ENCODE measurements at places on chromosomes 5 and 9.

DNA sequence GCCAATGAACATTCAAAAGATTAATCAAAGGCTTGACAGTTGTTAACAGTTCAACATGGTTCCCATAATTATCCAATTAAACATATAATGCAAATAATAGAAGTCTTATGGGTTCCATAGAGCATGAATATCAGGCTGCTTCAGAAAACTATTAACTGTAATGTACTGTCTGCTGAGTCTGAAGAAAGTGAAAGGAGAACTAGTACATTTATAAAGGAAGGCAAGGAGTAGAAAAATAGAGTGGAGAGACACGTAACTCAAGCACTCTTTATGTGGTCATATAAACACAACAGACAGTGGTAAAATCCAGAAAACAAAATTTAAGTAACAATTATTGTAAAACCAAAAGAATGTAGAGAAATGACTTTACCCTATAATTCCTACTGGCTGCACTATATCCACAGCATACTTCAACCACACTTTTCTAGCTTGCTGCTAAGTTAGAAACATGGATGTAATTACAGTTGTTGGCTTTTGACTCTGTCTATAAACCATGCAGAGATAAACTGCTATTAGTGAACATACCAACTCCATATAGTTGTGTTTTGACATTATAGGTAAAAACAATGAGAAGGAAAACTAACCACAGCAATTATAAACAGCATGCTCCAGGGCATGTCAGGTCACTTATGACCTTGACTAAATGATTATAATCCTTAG is 32.7 kb downstream of the NFIB start:
- DNase-seq, result no peak

DNA sequence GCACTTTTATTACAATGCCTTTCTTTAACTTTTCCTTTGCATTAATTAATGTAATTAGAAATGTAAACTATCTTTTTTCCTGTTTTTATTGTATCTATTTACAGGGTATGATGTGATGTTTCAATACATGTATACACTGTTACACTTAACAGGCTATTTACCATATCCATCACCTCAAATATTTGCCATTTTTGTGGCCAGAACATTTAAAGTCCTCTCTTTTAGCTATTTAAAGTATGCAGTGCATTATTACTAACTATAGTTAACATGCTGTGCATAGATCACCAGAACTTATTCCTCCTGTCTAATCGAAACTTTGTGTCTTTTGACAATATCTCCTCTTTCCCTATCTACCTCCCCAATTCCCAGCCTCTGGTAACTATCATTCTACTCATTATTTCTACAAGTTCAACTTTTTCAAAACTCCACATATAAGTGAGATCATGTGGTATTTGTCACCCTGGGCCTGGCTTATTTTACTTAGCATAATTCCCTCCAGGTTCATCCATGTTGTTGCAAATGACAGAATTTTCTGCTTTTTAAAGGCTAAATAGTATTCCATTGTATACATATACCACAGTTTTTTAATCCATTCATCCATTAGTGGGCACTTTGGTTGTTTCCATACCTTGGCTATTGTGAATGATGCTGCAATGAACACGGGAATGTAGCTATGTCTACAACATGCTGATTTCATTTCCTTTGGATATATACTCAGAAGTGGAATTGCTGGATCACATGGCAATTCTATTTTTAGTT is 32.8 kb downstream of the OR2K2 start:
- no peak for DNase-seq

- DNase-seq, result no peak
These were observed 11.2 kb downstream of the SLC22A4 start for GRCh38 chr5:132305420-132305819.

DNA sequence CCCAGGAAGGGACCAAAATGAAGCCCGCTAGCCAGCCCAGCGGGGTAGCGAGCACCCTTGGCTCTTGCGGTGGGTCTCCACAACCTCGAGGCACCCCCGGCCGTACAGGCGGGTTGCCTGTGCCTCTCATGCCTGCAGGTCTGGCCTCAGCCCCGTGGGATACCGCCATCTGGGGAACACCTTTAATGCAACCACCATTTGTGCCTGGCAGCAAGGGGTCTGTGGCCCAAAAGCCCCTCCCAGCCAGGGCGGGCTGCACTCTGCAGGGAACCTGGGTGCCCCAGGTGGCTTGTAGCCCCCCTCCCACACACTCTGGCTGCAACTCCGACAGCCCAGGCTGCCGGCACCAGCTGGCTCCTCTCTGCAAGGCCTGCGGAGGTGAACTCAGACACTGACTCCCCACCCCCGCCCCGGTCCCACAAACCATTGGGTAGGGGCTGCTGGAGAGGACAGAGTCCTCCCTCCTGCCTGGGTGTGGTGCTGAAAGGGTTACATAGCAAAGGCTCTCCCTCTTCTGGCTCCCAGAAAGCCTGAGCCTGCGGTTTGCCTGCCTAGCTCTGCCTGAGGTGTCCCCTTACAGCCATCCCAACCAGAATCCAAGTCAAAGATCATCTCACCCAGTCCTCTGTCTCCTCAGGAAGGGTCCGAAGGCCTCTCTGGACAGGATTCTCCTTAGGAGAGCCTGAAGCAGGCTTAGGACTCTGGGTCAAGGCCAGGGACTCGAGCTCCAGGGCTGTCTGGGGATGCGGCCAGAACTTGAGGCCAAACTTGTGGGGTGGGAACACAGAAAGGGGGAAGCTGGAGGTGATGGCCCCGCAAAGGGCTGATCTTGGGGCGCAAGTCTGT is 109.4 kb downstream of the PSD2 start:
- DNase-seq, result no peak

DNA sequence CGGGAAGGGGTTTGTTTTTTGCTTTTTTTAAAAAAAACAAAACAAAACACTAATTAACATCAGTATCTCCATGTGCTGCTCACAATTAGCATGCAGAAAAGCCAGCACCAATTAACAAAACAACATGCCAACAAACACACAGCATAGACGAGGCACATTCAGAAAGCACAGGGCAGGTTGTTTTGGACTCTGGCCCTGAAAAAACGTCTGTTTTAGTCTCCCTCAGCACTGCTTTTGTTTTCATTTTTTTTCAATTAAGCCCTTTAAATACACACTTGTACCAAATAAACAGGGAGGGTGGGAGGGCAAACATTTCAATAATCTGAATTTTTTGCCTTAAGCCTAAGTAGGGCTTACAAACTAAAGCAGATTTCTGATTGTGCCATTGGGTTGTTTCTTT is 309.6 kb downstream of the DTWD2 start:
- DNase-seq, result no peak

DNA sequence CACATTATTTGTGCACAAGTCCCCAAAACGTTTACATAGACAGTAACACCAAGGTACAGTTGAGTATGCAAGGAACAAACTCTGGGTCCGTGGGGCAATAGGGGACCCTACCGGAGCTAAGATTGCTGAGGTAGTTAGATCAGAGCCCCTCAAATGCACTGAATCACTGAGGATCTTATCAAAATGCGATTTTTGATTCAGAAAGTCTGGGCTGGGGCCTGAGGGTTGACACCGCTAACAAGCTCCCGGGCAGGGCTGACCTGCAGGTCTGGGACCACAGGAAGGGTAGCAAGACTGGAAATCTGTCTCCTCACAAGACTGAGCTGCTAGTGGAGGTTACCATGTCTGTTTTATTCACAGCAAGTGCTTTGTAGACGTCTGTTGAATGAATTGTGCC is 1.8 kb upstream of the IL3 start:
- no peak for DNase-seq

DNA sequence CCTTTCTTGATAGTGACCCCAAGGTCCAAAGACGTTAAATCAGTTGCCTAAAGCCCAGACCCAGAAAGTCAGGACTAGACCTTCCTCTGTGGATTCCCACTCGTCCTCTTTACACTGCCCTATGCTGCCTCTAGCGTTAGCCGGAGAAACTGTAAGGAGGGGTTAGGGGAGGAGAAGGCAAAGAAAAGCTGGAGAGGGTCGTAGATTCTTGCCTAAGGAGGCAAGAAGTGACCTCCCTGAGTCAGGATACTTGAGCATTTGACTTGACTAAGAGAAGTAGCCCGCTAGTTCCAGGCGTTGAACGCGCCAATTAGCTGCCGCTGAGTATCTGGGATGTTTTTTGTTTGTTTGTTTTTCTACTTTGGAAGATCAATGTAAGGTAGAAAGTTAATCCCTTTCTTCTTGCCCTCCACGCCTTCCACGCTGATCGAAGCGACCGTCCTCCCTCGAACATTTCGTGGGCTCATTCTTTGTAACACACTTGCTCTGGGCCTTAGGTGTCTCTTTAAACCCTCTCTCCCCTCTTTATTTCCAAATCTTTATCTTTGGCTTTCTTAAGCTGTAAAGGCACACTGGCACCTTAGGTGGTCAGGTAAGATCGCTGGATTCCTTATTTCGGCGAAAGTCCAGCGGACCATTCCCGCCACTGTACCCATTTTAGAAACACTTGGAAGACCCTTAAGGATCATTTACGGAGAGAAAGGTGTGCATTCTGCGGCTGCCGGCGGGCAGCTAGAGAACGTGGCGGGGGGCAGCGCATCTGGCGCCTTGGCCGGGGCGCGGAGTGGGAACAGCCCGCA is 5.1 kb upstream of the RGMB start:
- DNase-seq, result no peak

- no peak for DNase-seq
These were observed 553.1 kb downstream of the ZNF608 start for GRCh38 chr5:124193371-124193789.

All from stimulated activated CD8-positive, alpha-beta memory T cell treated with anti-CD3 and anti-CD28 coated beads, Interleukin-2, amount 100 ng/mL, for 48 hours (primary cell).